Stimulated activated naive CD4-positive, alpha-beta T cell treated with Interleukin-2 at 50 U/mL for 16 hours (primary cell): ENCODE measurements at places on chromosomes 12 and 14.

DNA sequence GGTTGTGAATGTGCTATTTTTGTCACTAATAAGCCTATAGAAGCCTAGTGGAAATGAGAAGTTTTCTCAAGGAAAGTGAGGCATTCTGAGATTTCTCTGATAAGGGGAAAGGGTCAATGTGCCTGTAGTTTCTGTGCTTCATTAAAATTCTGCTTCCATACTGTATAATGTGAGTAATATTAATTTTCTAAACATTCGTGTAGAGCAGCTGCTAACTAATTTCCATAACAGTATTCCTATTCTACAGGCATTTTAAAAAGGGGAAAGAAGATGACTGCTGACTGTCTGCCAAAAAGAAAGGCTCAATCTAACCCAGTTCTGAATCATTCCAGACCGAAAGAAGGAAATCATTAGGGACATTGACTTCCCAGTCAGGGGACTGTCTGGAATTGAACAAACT is 293.3 kb upstream of the TMPO start:
- DNase-seq = no peak

DNA sequence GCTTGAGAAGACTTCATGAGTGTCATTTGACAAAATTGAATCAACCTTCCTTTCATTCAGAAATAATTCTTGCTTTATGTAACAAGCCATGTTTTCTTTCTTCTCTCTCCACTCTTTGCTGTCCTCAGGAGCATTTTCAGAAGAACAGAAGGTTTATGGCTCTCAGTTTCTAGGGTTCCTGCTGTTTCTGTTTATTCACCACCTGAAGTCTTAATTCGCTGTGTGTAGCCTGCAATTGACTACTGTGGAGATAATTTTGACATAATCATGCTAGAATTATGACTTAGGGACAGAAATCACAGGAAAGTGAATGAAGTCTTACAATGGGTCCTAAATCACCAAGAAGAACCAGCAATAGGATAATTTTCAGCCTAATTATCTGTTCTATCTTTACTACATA is 7.2 kb upstream of the PLEKHG7 start:
- DNase-seq = no peak

DNA sequence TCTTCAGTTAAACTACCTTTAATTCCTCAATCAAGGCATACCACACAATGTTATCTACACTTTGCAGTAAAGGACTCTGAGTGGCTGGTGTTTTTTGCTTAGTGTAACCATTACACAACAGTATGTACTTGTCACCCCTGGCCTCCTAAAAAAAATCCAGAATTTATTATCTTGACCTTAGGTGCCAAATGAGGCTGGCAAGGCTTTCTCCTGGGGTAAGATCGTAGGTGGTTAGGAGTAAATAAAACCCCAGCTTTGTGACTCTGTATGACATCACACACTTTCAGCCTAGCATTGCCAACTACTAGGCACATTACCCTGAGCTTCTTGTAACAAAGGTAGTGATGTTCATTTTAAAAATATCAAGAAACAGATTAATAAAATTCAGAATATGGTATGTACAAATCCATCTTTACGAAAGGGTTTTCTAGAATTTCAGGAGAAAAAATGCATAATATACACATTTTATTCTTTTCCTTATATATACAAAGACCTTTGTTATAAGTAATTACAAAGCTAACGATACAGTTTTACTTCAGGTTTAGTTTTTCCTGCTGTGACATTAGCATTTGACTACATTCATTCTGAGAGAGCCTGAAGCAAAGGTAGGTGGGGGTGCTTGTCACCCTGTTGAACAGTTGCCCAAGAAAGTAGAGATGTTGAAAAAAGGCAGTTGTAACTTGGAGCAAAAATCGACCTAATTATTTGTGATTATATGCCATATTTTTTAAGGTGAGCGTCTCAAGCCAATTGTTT is 13.5 kb downstream of the TCL1A start:
- DNase-seq = no peak

DNA sequence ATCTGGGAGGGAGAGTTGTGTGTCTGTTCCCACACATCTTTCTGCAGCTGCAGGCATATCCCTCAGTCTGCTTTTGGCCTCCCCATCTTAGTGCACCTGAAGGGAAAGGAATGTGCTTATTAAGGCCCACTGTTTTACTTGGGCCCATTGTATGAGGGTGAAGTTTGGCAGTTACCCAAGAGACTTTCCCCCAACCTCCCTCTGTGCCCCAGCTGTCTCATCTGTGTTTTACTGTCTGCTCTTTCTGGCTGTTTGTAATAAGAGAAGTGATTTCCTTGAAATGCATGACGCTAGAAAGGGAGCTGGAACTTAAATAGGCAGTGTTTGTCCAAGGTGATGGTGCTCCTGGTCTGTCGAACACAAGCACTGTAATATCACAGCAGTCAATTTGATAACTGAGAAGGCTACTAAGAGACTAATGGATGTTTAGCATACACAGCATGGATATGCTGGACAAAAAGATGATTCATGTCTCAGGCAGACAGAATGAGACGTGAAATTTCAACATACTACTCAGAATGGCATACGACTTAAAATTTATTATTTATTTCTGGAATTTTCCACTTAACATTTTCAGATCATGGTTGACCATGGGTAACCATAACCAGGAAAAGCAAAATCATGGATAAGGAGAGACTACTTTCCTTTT is 43.6 kb downstream of the FSCB start:
- no peak for DNase-seq

GRCh38 chr12:55965941-55966407 is at the start of gene PMEL:
Gene PMEL (minus strand): TSS chr12:55966042. CDS start chr12:55966011, 31 bp downstream.
- DNase-seq = no peak

GRCh38 chr12:46237371-46238045 is 31.3 kb downstream of the SLC38A1 start:
- no peak for DNase-seq

DNA sequence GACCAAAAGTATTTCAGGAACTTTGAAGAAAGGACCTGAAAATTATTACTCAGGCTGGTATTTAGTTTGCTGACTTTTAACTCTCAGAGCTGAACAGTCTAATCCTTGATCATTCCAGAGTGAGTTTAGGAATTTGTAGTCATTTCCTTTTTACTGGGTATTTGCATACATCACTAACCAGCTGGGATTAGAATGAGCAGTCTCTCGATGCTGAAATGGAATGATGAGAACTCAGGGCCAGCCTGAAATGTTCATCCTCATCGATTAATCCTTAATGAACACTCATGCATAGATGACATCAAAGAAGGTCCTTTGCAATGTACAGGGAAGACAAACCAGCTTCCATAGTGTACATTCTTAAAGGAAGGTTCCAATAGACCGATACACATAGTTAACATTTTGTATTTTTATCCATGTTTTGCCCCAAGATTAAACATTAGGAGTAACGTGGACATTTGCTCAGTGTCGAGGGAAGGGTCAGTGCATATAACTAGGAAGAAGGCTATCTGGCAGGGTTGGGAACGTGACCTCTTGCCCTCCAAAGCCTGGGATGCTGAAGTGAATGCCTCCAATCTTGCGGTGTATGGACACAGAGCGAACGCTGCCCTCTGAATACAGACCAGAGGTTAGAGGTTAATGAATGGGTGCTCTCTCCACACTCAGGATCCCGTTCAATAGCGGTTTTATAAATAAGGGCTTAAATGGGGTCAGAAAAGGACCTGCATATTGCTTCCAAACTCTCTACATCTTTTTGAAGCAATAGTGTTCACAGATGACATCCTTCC is 14.5 kb downstream of the FBXL14 start:
- no peak for DNase-seq

- no peak for DNase-seq
Observed at GRCh38 chr14:78758333-78758732, 588.2 kb downstream of the NRXN3 start.

DNA sequence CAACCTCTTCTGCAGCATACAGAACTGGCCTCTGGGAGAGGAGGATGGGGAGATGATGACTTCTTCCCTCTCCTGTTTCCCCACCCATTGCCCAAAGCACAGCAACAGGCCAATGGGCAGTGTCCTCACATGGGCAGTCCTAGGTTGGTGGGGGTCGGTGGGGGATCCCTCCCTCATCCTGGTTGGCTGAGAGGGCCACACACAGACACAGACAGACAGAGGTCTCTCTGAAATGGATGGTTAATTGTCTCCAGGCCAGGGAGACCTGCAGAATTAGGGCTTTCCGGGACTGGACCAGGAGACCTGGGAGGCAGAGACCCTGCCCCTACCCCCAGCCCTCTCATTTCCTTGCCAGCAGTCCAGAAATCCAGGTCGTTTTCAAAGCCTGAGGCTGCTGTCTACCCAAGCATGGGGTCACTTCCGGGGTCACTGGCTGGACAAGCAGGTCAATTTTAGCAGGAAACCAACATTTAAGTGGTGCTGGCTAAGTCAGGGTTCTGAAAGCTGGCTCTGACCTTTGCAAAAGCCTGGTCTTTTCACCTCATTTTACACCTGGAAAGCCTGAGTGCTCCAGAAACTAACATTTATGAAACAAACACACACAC is 48.6 kb upstream of the TBX3 start:
- DNase-seq = no peak

- DNase-seq = no peak
Observed at GRCh38 chr12:75087654-75088053, 122.0 kb downstream of the KCNC2 start.

DNA sequence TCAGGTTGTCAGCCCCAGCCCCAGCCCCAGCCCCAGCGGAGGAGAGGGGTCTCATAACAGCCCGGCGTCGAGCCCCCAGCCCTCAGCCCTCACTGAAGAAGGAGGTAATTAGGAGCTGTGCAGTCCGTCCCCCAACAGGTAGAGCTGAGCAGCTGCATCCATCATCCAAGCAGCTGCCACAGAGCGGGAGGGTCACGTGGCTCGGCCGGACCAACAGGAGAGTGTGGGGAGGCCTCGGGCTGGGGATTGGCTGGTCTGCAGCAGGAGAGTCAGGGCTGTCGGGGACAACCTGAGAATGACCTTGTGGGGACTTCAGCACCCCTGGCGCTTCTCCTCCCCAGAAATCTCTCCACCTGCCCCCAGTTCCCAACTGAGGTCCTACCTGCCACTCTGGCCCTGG is 29.6 kb downstream of the SMUG1 start:
- DNase-seq = no peak

DNA sequence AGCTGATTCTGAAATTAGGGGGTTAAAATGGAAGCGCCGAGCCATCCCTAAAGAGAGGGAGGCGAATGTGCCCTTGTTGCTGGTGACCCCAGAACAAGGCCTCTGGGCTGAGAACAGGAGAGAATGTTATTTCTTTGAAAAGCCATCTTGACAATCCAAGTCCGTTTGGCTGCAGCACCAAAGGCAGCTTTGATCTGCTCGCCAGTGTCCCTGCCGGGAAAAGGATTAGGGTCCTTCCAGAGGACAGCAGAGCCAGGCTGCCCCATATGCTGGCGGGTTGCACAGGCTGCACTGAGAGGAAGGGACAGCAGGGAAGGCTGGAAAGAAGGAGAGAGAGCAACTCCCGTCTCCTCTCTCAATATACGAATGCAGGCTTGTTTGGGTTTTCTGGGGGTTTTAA is 141.7 kb downstream of the TMEM132C start:
- DNase-seq = no peak

DNA sequence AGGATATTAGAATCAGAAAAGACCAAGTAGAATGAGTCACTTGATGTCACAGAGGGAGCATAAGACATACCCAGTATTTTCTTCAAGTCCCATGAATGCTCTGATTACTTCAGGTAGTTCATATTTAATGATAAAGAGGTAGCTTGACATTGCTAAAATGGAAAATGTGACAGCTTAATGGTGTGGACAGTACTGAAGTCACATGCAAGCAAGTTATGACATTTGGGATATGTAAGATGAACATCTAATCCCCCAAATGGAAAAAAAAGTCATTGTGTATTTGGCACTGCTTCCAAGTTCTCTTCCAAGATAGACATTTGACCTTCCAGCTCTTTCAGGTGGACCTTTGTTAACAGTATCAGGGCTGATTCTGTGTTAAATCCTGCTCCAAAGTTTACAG is 45.9 kb downstream of the SLC38A4 start:
- no peak for DNase-seq

DNA sequence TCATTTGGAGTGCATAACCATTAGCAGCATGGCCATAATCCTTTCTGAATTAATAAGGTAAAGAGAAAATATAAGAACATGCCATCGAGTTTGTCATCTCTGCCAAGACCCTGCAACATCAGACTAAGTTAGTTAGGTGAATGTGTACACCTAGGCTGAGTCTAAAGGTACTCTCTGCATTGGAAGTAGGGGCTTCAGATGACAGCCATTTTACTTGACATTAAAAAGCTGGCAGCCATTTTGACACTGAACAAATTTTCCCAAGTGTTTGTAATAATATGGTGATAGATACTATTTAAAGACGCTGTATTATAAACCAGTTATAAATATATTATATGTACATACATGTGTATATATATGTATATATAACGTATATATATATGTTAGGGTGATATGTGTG is 79.0 kb downstream of the SUDS3 start:
- DNase-seq = no peak

DNA sequence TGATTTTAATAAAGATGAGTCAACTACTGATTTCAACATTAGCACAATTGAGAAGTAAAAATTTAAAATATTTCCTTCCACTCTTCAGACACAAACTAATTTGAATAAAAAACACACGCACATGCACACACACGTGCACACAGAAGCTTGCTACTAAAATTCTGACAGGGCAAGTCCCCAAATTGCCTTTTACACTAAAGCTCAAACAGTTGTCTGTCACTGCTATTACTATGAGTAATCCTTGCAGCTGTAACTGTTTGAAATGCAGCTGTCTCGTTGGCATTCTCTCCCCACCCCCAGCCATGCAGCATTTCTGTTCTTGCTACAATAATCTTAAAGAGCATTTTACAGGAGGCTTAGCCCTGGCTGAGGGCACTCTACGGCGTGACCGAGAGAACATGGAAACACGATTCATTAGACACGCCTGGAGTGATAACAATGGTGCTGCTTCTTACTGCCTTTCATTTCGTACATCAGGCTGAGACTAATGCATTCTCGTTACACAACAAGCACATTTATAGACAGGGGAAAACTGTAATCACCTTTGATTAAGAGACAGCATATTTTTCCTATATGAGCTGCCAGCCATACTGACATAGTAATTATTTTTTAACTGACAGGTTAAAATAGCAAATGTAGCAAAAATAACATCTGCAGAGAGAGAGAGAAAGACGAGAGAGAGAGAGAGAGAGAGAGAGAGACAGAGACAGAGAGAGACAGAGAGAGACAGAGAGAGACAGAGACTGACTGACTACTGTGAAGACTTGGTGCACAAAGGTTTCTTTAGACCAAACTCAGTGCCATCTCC is 153.8 kb downstream of the MED13L start:
- DNase-seq = no peak

DNA sequence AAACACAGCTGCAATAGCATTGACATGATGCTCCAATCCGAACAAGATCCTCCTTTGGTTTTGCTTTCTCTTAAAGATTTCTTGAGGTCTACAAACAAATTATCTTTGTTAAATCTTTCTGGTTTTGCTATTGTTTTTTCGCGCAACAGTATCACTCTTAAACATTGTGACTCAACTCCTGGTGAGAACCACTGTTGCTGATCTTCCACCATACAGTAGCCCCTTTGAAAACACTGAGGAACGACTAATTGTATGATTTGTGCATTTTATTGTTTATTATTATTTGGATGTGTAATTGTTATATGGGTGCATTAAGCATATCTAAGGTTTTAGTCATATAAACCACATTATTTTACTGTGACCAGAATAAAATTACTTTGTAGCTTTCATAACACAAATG is 282.8 kb downstream of the EGLN3 start:
- DNase-seq = no peak

GRCh38 chr12:2892246-2892645 is 1.6 kb downstream of the TULP3 start:
- DNase-seq = no peak
